Activated CD4-positive, alpha-beta T cell treated with anti-CD3 and anti-CD28 coated beads for 36 hours (primary cell): ENCODE measurements at places on chromosomes 7 and 10.

- no peak overlapping the region for H3K27ac ChIP-seq
- no peaks in the 10 kb centered on the region for H3K4me1 ChIP-seq
- peaks cover 5% of the 10 kb centered on the region for H3K36me3 ChIP-seq
- no peak overlapping the region for H3K4me3 ChIP-seq
- H3K27me3 ChIP-seq = peaks cover 8% of the 10 kb centered on the region
Observed at GRCh38 chr10:23139677-23140076, 44.3 kb downstream of the MSRB2 start.

DNA sequence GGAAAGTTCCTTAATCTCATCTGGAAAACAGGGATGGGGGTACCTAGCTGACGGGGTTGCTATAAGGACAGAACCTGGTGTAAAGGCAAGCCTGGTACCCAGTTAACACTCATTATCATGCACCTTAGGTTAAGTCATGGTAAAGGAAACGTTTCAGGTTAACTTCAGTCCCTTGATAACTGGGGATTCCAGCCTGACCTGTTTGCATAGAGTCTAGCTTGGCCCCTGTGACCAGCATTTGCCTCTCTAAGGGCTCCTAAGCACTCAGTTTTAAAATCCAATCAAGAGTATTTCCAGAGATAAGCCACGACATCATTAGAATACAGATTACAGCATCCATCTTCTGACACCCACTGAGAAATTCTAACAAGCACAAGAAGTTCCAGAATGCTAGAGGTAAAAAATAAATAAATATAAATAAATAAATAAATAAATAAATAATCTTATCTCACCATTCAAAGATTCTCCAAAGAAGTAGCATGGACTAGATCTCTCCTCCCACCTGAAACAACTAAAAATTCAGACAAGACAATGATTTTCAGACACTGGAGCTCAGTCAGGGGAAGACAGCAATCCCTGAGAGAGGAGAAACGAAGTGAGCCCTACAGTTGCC is 184.6 kb downstream of the KCNMA1 start:
- no peaks in the 10 kb centered on the region for H3K4me1 ChIP-seq
- DNase-seq = no peak
- H3K27me3 ChIP-seq = peaks cover 5% of the 10 kb centered on the region
- no peak overlapping the region for H3K4me3 ChIP-seq
- H3K27ac ChIP-seq = no peak overlapping the region
- no peaks in the 10 kb centered on the region for H3K36me3 ChIP-seq

GRCh38 chr7:29839302-29839701 is 33.0 kb downstream of the WIPF3 start:
- no peaks in the 10 kb centered on the region for H3K4me1 ChIP-seq
- H3K27ac ChIP-seq = no peak overlapping the region
- DNase-seq = no peak
- H3K27me3 ChIP-seq = peaks cover 4% of the 10 kb centered on the region

GRCh38 chr7:151309311-151309710 is 32.3 kb upstream of the NUB1 start:
- H3K36me3 ChIP-seq = no peaks in the 10 kb centered on the region
- no peak for DNase-seq
